CD8-positive, alpha-beta memory T cell (primary cell): ENCODE measurements at places on chromosomes 1 and 21. TPM values are rescaled to one million over a fixed set of nuclear protein-coding genes. Genes with fewer than 3 reads are reported as not detected.
A peak's percentile ranks its signal among the peaks of the same experiment; 100 is the strongest.

DNA sequence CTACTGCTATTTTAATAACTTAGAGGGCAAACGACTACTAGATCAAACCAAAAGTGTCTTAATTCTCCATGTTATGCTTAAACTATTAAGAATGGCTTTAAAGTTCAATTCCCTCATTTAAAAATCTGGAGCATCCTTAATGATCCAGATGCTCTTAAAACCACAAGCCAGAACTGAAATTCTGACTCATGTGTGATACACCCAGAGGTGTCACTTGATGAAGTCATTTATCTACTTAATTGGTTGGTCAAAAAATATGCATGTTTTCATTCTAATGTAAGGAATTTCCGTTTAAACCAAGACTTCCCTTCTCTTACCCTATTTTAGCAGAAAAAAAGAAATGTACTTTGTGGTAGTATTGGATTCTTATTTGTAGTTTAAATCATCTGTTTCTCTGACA lies 1261.2 kb upstream of the B3GALT2 start:
- no peak for DNase-seq

DNA sequence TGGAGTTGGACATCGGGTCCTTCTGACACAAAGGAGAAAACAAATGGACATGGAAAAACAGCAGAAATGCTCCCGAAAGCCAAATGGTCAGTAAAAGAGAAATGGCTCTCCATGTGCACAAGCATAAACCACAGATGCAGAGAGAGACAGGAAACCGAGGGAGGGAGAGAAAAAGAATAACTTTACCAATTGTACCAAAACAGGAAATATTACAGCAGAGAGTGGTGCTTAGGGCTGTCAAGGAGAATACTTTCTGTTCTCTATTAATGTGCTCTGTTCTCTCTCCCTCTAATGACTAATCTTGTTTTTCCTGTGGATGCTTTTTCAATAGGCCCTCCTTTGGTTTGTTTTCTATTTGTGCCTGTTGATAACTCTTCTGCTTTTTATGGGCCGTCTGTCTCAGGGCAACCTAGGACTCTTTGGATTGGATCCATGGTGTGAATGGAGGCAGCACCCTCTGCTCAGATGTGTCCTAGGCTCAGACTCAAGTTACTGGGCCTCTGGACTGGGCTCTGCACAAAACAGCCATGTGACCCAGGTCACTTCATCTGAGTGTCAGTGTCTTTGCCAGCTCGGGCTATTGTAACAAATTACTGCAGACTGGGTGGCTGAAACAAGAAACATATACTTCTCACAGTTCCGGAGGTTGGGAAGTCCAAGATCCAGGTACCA lies 663.0 kb downstream of the NPHP4 start:
- no peak for DNase-seq

DNA sequence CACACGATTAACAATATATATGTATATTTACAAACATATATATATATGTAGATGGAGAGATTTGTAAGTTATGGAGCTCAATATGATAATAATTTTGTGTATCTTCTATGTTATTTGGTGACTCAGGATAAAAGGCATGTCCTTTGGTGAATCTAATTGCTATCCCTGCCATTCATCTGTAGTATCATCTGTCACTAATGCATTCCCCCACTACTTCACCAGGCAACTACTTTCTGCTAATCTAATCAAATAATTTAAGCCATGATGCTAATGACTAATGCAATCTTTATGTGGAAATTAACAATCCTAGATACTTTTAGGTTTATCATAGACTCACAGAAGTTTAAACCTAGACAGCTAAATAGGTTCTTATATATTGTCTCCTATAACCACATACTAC lies 1074.5 kb downstream of the PLA2G4A start:
- no peak for DNase-seq

DNA sequence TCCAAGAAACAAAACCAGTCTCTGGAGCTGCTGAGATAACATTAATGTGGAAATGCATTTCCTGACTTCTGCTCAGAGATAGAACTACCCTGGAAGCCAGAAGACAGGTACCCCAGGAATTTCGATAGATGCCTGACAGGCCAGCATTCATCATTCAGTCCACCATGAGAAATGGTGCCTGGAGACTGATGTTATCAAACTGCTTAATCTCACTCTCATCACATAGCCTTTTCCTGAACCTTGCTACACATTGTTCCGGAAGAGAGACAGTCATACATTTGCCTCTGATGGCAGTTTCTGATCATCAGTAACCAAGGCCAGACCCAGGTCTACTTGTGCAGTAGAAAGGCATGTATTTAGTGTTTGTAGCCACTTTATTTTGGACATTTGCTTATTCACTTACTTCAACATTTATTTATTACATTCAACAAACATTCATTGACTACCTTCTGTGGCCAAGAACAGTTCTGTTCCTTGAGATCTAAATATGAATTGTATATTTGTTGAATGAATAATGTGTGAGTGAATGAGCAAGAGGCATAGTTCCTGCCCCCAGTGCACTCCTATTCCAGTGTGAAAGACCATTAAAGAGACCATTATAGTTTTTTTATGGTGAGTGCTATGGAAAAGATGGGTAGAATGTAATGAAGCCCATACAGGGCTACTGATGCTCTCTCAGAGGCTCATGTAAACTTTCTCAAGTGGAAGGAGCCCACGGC lies 485.7 kb downstream of the NUF2 start:
- DNase-seq: no peak

- no peak for DNase-seq
Observed at GRCh38 chr1:15210651-15211375, 36.2 kb upstream of the FHAD1 start.

DNA sequence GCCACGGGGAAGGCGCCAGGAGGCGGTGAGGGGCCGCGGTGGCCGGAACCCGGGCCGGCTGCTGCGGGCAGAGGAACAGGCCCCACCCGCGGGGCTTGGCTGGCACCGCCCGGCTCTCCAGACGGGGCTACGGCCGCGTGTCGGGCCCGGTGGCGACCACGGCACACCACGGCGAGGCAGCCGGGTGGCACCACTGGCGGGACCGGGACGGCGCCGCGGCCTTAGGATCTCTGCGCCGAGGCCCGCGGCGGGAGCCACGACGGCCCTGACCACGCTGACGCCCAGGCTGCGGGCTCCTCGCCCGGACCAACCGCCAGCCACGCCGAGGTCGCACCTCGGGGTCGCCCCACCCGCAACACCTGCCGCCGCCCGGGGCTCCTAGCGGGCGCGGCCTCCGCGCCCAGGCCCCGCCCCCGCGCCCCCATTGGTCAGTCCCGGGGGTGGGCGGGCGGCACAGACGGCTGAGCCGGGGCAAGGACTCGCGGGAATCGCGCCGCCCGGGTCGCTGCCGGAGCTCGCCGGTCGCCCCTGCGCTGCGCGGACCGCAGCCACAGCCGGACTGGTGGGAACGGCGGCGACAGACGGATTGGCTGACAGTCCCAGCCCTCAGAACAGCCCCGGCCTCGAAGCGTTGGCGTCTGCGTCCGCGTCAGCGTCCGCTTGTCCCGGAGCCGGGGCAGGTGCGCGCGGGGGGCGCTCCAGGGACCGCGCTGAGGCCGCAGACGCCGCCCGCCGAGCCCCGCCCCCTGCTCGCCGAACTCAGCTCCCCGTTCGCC lies at the start of gene BMP8A:
BMP8A (plus strand) TSS at position 491 of the 776 bp plus-strand sequence. CDS start 356 bp downstream, outside the sequence.
- peak; percentile 82 for DNase-seq

DNA sequence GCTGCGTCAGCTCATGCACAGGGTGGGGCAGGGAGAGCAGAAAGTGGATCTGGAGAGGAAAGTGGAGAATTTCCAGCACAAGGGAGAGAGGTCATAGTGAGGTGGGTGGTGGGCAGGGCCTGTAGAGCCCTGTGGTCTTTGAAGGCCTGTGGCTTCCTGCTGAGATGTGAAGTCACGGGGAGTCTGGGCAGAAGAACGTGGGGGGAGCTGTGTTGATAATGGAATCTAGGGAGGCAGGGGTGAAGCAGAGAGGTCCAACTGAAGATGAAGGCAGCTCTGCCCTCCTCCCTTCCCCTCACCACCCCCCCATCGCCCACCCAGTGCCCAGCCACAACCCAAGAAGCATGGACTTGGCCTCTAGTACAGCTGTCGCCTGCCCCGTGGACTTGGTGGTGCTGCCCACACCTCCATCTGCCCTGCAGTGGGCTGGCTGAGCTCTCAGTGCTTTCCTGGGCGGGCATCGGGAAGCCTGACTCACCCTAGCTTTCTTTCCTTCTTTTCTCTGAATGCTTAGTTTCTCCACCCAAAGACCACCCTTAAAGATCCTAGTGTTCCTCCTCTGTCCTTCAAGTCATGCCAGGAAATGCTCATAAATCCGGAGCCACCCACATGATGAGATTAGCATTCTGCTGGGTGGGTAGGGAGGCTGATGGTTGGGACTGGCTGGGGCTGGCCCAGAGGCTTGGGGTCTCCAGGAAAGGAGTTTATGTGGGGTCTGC lies 186.1 kb downstream of the TRABD2B start:
- no peak for DNase-seq

DNA sequence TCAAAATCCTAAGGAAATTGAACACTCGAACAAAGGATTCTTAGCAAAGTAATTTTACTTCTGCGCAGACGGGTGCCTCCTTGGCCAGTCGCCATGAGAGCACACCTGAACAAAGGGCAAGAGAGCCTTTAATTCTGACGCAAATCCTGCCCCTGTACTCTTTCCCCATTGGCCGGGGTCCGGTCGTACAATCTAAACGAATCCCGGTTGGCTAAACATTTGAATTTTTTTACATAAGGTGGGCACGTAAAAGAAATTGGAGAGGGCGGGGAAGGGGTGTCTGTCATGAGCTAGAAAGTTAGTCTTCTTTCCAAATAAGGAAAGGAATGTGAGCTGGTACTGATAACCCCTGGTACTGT lies 8.2 kb upstream of the IL22RA1 start:
- DNase-seq: no peak

DNA sequence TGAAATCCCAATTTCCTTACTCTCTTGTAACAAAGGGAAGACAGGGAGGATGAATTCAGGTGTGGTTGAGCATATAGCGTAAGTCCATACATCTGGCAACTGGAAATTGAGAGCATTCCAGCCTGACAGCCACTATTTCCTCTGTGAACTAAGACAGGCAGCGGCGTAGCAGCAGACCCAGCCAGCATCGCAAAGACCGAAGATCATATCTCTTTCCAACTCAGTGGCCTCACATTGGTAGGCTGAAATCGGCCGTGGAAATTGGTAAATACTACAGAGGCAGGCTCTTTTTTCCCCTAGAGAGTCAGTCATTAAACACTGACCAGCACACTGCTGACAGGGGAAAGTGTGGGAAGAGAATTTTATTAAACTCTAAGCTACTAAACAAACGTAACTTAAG lies 43.4 kb downstream of the TARBP1 start:
- DNase-seq: no peak

DNA sequence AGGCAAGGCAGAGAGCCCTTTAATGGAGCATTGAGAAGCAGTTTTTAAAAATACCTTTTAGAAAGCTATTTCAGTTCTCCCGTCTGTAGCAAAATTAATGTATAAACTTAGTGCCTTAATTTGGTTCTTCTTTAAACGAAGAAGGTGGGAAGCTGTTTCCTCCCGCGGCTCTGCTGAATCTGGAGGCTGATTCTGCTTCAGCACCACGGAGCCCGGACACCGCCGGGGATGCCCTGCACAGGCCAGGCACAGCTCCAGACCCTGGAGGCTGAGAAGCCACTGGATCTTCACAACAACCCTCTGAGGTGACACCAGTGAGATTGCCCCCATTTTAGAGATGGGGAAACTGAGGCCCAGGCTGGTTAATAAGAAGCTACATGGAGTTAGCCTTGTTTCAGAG lies 175.8 kb upstream of the VAMP3 start:
- no peak for DNase-seq

- no peak for DNase-seq
Observed at GRCh38 chr1:74395571-74395970, 116.8 kb downstream of the LRRC53 start.

- DNase-seq: no peak
Observed at GRCh38 chr1:155184351-155184811, 10.7 kb downstream of the TRIM46 start.

DNA sequence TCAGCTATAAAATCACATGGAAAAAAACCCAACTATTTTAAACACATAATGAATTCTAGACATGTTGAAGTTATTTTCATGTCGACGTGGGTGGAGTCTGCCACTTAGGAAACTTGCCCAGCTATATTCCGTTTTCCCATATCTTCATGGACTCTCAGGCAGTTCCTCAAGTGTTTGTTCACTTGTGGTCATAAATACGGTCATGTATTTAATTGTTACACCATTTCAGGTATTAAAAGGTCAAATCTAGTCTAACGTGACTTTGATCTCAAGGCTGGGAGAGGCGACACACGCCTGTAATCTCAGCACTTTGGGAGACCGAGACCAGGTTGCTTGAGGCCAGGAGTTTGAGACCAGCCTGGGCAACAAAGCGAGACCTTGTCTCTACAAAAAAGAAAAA lies 346.9 kb downstream of the PBX1 start:
- no peak for DNase-seq

Gene CYYR1
- not detected for total RNA-seq

Gene CD46
- total RNA-seq: 86.1 TPM

Gene HJV
- not detected for total RNA-seq

Gene CLEC20A
- total RNA-seq: not detected

Gene CCDC185
- not detected for total RNA-seq
